ENCODE measurements at places on chromosomes 1 and 21.

- DNase-seq: no peak
These were observed 9.5 kb downstream of the BMP8A start for GRCh38 chr1:39500862-39501389.

GRCh38 chr1:201190005-201190404 is 619 bp upstream of the IGFN1 start:
- DNase-seq: no peak

DNA sequence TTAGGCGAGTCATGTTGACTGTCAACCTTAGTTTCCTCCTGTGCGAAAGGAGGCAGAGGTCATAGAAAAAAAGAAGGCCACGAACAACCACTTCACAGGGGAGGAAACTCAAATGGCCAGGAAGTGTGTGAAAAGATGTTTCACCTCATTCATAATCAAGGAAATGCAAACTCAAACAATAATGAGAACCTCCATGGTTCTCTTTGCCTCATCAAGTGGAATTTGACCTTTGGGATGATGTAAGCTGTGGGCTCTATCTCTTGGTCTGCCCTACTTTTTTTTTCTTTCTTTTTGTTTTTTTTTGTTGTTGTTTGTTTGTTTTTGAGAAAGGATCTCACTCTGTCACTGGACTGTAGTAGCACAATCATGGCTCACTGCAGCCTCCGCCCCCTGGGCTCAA is 55.9 kb upstream of the GRHL3 start:
- DNase-seq: no peak

DNA sequence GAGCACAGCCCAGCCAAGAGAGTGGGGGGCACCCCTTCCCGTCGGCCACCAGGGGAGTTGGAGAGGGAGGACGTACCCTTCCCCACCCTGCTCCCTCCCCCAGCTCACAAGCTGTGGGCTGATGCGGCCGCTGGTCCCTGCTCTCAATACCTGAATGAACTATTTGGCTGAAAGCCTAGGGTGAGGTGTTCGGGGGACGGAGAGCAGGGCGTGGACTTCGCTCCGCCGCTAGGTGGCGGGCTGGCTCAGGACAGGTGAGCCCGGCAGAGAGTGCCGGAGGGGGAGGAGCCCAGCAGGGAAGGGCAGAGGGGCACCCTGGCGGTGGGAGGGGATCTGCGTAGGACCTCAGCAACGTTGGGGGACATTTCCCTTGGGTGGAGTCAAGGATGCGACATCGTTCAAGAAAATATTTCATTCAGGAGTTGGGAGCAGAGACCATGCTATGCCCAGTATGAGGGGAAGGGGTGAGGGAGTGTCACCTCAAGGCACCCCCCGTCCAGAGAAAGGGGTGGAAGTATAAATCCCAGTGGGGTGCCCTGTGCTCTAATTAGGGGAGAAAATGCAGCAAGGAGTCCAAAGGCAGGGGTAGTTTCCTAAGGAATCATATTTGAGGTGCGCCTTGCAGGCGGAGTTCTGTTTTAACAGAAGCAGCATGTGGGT is 12.0 kb upstream of the RHBG start:
- peak; percentile 47 for DNase-seq

GRCh38 chr1:109113590-109114341 is at the start of gene ELAPOR1:
ELAPOR1 (plus strand) TSS chr1:109114115; CDS start chr1:109114184, 69 bp downstream.
- peak; percentile 32 for DNase-seq

DNA sequence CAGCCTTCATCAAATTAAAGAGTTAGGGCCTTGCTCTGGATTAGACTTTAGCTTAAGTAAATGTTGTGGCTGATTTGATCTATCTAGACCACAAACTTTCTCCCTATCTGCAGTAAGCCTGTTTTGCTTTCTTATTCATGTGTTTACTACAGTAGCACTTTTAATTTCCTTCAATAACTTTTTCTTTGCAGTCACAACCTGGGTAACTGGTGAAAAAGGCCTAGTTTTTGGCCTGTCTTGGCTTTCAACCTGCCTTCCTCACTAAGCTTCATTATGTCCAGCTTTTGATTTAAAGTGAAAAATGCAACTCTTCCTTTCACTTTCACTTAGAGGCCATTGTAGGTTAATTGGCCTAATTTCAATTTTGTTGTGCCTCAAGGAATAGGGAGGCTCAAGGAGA is 12.5 kb upstream of the LPGAT1 start:
- no peak for DNase-seq

- DNase-seq: no peak
These were observed 1145.6 kb downstream of the KCNT2 start for GRCh38 chr1:195462646-195463045.

DNA sequence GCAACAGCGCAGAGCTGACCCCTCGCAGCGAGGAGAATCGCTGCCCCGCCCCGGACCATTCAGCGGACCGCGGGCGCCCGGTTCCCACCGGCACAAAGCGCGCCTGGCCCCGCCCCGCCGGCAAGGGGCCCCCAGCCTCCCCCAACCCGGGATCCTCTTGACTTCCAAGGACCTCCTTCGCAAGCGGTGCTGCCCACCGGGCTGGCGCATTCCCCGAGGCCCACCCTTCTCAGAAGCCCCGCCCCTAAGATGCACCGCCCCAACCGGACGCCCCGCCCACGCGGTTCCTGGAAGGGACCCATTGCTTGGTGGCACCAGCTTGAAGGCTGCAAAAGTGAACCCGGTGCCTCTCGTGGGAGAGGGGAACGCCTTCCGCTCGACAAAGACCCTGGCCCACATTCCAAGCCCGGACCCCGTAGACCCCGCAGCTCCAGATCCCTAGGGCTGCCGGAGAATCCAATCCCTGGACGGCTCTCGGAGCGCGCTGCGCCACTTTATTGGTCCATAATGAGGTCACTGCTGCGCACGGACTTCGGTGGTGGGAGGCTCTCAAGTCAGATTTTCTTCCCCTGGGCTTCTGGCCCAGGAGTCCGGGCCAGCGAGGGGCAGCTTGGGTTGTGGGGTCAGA is 2.0 kb downstream of the HES3 start:
- peak; percentile 59 for DNase-seq
